ENCODE measurements at places on chromosomes 3 and 15.

GRCh38 chr3:50620420-50620819 lies 3.5 kb downstream of the MAPKAPK3 start:
- peak; percentile 32 for DNase-seq

GRCh38 chr15:34019369-34019990 lies 19.5 kb downstream of the AVEN start:
- no peak for DNase-seq

GRCh38 chr3:17407576-17407975 lies 334.9 kb downstream of the TBC1D5 start:
- DNase-seq, result no peak

DNA sequence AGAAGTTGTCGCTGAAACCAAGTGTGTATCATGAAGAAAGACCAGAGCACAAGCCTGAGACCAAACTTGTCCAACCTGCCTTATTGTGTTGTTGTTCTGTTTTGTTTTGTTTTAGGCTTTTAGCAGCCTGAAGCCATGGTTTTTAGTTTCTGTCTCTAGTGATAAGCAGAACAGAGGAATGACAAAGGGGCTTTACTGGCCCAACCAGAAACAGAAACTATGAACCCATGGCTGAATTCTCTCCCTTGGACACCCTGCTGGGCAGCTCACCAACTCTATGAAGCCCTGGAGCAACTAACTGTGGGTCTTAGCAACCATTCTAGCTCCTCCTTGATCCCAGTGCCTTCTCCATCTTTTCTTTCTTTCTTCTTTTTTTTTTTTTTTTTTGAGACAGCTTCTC lies 30.3 kb downstream of the HCLS1 start:
- no peak for DNase-seq

DNA sequence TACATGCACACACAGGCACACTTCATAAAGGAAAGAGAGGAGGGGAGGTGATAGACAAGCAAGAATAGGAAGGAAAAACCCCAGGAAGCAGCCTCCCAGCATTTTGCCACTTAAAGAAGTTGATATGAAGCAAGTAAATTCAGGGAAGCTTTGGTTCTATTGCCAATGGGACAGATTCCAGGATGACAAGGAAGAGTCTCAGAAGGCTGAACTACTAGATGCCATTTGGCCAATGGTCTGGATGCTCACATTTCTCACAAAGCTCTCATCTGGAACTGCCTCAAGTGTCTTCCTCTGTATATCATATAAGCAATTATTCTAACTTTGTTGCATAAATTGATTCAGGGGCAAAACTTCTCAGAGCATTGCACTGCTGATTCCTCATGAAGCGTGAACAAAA lies 78.8 kb upstream of the STRIT1 start:
- no peak for DNase-seq

- DNase-seq, result no peak
These were observed 29.3 kb downstream of the NFKBIZ start for GRCh38 chr3:101878589-101878988.

DNA sequence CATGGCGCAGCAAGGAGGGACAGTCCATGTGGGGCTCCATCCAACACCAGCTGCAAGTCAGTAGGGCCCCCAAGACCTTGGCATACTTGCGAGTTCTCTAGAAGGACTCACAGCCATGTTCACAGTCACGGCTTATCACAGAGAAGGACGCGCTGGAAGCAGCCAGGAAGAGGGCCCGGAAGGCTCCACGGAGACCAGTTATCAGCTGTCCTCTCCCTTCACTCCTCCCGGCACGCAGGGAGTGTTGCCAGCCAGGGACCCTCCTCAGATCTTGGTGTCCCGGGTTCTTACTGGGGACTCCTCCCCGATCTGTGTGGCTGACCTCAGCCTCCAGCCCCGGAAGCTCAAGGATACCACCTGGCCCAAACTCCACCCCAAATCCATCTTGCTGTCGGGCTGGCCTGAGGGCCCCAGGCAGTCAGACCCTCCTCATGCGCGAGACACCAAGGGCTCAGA lies 68.0 kb downstream of the SLTM start:
- DNase-seq, result no peak

GRCh38 chr3:52057812-52058495 lies 1.6 kb upstream of the DUSP7 start:
- DNase-seq, result no peak

DNA sequence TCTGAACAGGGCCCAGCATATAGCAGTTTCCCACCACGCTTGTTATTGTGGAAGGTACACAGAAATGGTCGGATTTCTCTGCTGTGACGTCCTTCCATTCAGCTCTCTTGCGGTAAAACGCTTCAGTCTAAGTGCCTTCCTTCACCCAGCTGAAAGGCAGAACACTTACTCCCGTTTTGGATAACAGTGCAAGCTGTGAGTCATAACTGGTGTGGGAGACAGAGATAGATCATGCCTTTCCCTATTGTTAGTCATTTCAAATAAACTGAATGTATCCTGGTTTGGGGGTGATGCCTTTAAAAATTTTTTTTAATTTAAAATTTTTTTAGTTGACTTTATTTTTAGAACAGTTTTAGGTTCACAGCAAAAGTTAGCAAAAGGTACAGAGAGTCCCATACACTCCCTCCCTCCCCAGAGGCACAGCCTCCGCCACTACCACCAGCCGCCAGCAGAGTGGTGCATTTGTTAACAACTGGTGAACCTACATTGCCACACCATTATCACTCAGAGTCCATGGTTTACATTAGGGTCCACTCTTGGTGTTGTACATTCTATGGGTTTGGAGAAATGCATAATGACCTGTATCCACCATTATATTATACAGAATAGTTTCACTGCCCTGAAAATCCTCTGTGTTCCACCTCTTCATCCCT lies 94.9 kb upstream of the NSMCE3 start:
- DNase-seq, result peak; percentile 78

DNA sequence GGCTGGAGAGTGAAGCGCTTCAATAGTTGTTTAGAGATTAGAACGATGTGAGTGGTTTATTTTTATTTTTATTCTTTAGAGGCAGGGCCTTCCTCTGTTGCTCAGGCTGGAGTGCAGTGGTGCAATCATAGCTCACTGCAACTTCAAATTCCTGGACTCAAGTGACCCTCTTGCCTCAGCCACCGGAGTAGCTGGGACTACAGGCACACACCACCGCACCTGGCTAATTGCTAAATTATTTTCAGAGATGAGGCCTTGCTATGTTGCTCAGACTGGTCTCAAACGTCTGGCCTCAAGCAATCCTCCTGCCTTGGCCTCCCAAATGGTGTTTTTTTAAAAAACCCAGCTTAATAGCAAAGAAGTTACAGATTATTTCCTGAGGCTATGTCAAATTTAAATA lies 29.0 kb downstream of the PPARG start:
- no peak for DNase-seq

GRCh38 chr3:50666837-50667236 lies 7.9 kb upstream of the DOCK3 start:
- peak; percentile 51 for DNase-seq

DNA sequence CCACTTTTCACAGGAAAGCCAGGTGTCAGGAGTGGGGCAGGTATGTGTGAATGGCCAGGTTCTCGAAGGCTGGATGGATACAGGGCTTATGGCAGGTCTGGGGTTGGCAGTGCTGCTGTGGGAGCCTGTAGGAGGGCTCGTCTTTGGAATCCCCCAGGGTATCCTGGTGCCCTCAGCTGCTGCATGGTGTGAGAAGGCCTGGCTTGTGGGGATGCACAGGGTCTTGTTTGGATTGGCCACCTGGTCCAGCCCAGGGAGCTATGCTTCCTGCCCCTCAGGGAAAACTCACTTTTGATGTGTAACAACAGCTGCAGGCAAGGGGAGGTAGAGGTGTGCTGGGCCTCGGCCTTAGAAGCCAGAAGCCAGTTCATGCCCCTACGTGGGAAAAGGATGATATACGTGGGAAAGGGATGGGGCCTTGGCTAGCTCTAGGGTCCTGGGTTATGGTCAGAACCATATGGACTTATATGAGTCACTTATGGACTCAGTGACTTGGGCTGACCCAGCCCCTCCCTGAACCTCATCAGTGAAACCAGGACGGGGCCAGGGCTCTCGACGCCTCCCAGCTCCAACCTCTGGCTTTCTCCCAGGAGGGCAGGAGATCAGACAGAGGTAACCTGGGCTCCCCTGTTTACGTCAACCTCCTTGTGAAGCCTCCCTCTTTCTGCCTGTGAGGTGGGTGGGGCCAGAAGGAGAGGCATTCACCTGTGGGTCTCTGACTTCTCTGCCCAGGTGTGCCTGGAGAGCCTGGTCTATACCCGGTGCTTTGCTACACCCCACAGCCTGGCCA lies 37.8 kb upstream of the CSPG4 start:
- DNase-seq, result no peak

DNA sequence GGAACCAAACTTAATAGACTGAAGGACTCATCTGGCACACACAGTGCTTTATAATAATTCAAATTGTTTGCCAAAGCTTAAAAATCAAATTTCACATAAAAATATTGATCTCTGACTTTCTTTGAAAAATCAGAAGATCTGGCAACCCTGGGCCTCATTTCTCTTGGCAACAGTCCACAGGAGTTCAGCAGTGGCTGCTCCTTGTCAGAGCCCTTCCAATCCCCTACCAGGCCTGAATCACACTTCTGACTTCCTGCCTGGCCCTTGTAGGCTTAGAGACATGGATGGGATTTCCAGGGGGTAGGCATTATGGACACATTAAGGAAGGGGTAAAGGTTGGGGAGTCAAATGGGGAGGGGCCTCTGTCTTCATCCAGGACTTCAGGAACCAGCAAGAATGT lies 55.5 kb downstream of the PLS1 start:
- DNase-seq, result no peak

DNA sequence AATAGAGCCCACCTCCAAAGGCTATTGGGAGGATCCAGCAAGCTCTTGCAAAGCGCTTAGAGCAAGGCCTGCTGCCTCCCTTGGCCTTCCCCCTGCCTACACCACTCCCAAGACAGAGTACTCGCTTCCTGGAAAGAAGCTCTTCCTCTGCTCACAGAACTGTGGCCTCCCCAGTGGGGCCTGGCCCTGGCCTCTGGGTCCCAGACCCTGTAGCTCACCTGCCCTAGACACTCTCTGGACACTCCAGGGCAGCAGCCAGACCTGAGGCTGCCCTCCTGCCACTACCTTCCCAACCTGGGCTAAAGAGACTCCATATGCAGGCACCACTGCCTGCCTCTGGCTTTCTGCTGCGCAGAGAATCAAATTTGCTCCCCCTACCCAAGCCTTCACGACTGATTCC lies 49.9 kb downstream of the GRIP2 start:
- DNase-seq, result no peak

GRCh38 chr15:59170295-59171066 lies 36.2 kb upstream of the LDHAL6B start:
- DNase-seq, result no peak

DNA sequence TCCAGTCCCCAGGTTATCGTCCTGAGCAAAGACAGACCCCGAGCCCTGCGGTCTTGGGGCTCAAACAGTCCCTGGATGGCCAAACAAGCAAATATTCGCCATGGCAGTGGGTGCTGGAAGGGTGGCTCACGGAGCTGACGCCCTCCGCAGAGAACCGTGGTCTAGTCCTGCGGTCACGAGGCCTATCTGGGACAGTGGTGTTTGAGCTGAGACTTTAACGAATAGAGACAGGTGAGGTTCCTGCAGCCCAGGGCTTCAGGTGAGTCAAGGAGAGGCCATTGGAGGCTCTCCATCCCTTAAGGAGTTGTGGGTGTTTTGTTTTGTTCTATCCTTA lies 399 bp upstream of the SUCLG2 start:
- no peak for DNase-seq

- DNase-seq, result no peak
These were observed 39.8 kb downstream of the PXYLP1 start for GRCh38 chr3:141271279-141272030.

- no peak for DNase-seq
These were observed 47.7 kb downstream of the MGLL start for GRCh38 chr3:127774647-127775046.

DNA sequence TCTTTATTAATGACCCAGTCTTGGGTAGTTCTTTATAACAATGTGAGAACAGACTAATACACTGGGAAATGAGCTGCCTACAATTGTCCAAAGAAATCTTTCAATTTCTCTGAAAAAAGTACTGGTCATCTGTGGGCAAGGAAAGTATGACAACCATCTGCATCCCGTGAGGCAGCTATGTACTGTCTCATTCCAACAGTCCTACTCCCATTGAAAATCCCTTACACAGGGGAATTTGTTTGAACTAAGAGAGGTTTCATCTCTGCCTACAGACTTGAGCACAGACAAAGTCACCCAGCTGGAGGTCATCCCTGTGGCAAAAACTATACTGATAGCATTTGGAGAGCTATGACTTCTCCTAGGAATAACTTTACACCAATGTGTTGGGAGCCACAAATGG lies 27.1 kb downstream of the SHC4 start:
- DNase-seq, result no peak

GRCh38 chr3:105674437-105675065 lies 194.3 kb downstream of the CBLB start:
- no peak for DNase-seq

- DNase-seq, result no peak
These were observed 27.6 kb downstream of the CD200 start for GRCh38 chr3:112360561-112360960.

DNA sequence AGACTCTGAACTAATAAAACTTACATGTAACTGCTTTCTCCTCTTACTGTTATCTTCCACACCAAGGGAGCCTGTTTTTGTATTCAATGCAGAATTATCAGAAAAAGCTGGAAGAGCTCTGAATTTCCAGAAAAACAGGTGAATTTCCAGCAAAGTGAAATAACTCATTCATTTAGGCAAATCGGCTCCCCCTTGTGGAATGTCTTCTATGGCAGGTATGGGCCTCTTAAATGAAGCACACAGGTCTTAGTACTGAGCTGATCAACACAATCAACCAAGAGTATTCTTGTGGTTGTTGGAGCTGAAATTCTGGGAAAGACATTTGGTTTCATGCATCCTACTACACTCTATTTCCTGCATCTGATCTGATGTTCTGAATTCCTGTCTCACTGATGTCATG lies 31.0 kb upstream of the PTPRG start:
- DNase-seq, result peak; percentile 39

DNA sequence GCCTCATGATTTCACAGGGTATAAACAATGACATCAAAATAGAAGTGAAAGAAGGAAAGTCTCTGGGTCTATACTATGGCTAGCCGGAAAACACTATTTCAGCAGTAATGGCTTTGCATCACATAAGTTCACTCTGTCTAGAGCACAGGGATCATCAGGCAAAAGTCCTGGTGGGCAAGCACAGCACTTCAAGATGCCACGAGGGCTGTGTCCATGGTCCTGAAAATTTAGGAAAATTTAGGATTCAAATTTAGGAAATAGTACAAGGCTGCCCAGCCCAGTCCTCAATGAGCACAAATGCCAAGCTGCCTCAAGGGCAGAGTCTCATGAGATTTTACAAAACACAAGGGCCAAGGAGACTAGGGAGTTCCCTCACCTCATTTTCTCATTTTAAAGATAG lies 54.1 kb downstream of the RORA start:
- no peak for DNase-seq

DNA sequence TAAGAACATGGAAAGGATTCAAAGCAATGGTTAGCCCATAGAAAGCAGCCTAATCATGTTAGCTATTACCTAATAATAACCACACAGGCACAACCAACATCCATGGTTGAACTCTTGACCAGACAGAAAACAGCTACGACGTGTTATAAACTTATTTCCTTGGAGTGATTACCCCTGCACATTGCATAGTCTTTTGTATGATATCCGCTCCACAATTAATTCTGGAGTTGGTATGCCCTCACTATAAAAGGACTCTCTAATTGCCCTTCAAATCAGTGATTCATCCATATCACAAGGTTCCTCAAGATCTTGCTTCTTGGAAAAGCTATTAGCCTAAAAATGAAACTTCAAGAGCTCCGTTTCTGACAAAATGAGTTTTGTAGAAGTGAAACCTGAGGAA lies 117.9 kb downstream of the SYNPR start:
- peak; percentile 11 for DNase-seq
